ENCODE measurements at places on chromosomes 11 and 22.

GRCh38 chr22:49008682-49009235, 818.9 kb downstream of the BRD1 start:
- DNase-seq, result no peak

GRCh38 chr11:27443227-27443626, 29.4 kb downstream of the LGR4 start:
- no peak for DNase-seq

DNA sequence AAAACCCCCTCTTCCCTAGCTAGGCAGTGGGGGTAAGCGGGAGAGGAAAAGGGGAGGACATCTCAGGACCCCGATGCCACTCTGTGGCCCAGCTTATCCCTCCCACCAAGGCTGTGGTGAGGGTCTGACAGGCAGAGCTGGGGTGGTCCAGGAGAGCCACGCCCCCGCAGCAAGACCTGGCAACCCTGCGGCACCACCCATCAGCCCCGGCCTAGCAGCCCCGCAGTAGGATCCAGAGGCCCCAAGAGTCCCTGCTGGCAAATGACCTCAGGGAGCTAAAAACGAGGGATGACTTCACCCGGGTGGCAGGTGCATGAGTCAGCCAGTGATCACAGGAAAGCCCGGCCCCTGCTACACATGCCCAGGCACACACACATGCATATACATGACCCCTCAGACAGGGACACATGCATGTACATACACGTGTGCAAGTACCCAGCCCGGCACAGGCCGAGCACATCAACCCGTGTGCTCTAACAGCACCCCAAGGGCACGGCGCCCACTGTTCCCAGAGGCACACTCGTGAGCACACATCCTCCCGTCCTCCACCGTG, 32.3 kb downstream of the ARVCF start:
- no peak for DNase-seq

GRCh38 chr11:15153231-15153630, 38.5 kb downstream of the INSC start:
- no peak for DNase-seq

GRCh38 chr22:26576026-26576680, 13.8 kb downstream of the TPST2 start:
- DNase-seq, result no peak

Data from stimulated activated naive CD4-positive, alpha-beta T cell treated with Interleukin-2 at 50 U/mL for 16 hours (primary cell).